Activated CD8-positive, alpha-beta memory T cell treated with anti-CD3 and anti-CD28 coated beads, Interleukin-2, amount 50 U/mL, for 4 hours (primary cell): ENCODE measurements at places on chromosomes 2 and 18.

DNA sequence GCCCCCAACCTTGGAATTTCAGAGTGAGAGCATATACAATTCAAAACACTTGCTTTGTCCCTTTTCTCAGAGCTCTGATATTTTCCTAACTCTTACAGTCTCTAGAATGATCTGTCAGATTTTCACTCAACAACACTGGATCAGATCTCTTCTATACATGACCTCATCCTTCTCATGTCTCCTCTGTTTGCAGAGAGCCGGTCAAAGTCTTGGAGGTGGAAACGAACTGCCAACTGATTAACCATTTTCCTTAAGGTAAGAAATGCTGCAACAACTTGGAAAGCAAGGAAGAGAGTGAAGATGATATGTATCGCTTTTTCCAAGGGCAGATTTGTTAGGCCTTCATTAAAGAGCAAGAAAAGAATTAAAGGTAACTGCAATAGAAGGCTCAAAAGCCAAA is 4.9 kb downstream of the TMEM17 start:
- DNase-seq, result no peak

DNA sequence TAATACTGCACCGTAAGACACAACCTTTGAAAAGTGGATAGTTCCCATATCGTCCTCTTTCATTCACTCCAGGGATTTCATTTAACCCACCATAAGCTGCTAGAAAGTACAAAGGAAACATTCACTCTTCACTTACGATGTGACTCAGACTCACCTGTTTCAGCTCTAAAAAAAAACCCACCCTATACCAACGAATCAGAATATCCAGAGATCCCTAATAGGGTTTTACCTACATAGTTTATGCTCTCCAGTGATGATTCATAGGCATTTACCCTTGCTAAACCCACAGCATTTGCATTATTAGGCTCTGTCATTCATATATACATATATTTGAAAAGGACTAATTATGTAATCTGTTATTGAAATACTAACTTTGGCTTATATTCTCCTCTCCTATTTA is 60.2 kb downstream of the PRPF40A start:
- no peak for DNase-seq

DNA sequence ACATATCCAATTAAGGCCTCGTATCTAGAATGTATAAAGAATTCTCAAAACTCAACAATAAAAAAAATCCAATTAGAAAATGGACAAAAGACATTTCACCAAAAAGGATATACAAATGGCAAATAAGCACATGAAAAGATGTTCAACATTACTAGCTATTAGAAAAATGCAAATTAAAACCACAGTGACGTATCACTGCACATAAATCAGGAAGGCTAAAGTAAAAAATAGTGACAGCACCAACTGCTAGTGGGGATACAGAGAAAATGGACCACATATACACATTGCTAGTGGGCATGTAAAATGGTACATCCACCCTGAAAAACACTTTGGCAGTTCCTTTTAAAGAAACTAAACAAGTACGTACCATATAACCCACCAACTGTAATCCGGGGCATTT is 59.7 kb downstream of the SMAD4 start:
- no peak for DNase-seq

DNA sequence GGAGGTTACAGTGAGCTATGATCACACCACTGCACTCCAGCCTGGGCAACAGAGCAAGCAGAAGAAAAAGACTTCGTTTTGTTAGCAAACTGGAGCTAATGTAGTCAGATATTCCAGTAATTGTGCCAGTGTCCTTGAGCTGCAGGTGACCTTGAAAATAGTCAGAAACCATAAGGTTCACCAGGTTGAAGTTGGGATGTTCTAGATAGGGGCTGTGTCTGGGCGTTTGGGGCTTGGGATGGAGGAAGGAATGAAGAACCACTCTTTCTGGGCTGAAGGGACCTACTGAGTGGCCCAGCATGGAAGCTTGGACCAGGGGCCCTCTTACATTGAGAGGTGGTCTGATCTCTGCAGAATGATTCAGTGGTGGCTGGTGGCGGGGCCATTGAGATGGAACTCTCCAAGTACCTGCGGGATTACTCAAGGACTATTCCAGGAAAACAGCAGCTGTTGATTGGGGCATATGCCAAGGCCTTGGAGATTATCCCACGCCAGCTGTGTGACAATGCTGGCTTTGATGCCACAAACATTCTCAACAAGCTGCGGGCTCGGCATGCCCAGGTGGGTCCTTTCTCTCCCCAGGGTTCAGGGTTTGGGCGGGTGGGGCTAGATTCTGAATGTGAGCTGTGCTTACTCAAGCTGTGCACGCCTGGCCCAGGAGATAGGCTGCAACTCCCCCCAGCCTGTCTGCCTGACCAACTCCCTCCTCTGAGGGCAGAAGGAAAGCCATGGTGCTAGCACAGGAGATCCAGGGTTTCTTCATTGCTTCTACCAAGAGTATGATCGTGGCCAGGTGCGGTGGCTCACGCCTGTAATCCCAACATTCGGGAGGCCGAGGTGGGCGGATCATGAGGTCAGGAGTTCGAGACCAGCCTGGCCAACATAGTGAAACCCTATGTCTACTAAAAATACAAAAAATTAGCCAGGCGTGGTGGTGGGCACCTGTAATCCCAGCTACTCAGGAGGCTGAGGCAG is 17.1 kb downstream of the CCT7 start:
- DNase-seq, result no peak

DNA sequence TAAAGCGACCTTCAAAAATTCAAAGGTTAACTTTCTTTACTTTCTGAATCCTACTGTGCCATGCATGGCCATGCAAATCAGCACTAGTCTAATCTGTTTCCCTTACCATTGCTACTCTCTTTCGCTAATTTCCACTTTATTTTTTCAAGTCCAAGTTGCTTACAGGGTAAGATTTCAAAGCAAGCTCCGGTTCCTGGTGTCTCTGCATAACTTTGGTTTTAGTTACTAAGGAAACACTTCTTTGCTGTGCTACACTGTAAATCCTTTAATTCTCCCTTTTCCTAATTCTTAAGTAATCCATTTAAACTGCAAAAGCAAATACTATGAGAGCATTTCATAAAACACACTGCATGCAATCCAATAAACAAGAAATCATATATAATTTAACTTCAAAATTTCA is 383.5 kb upstream of the LYPD1 start:
- no peak for DNase-seq

- no peak for DNase-seq
Measured at GRCh38 chr18:63199743-63200241, 119.8 kb downstream of the BCL2 start.

DNA sequence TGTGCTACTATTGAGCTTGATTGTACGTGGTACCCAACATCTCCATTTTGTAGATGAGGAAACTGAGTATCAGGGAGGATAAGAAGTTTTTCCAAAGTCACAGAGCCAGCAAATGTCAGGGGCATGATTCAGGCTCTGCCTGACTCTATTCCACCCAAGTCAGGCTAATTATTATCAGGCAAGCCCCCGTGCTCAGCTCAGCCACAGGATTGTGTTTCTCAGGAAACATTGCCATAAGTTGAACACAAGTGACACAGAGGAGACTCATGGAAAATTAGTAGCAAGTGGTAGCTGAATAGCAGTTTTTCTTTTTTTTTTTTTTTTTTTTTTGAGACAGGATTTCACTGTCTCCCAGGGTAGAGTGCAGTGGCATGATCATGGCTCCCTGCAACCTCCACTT is 260.5 kb downstream of the C1D start:
- DNase-seq, result no peak

- DNase-seq, result no peak
Measured at GRCh38 chr2:18932853-18933252, 343.5 kb upstream of the NT5C1B start.

DNA sequence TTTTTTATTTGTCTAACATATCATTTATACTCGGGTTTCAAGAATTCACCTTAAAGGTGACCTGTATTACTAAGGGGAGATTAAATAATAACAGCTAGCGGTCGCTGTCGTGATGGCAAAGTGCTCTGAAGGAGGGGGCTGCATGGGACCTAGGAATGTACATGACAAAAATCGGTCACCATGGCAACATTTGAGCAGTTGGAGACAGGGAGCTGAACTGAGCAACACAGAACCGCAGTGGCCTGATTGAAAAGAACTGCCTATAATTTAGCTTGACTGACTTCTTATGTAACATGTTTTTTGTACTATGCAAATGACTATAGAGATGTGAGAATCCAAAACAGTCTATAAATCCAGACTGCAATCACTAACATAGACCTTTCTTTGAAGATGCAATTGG is 34.3 kb upstream of the EPHA4 start:
- DNase-seq, result no peak
